ENCODE measurements at places on chromosomes 1 and 21.

GRCh38 chr1:226601456-226601855 is 52.9 kb downstream of the STUM start:
- no peak for DNase-seq

- DNase-seq, result peak; percentile 85
Measured at GRCh38 chr1:16905110-16905867, 9.5 kb downstream of the RNU1-2 start.

- peak; percentile 91 for DNase-seq
Measured at GRCh38 chr1:226125097-226125630, 61.4 kb downstream of the ACBD3 start.

- no peak for DNase-seq
Measured at GRCh38 chr21:45532826-45533360, 9.3 kb downstream of the SLC19A1 start.

GRCh38 chr21:45263534-45263933 is 24.2 kb downstream of the POFUT2 start:
- DNase-seq, result no peak

GRCh38 chr1:226009650-226010044 is 10.5 kb upstream of the SDE2 start:
- DNase-seq, result no peak

DNA sequence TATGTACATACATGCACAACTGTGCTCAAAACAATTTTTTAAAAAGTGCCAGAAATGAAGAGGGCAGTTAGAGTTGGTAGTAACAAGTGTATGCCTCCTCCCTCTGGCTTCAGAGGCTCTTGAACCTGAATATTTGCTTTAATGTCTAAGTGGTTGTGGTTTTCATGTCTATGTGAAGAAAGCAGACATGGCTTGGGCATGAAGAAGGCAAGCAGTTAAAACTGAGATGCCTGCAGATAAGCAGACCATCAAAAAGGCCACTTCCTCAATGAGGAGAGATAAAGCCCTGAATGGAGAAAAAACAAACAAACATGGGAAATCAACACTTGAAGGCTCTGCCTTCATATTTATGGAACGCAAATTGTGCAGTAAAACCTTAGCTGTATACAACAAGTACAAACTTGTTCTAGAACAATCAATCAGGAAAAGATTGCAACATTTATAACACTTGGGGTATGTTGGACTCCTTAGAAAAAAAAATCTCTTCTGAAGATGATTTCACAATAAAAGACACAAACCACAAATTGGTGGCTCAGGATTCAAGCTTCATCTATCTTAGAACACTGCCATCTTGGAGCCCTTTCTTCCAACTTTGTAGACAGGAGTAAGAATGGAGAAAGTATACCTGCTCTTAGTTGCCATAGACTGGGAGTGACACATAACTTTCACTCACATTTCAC is 52.7 kb upstream of the PLA2G4A start:
- DNase-seq, result no peak

DNA sequence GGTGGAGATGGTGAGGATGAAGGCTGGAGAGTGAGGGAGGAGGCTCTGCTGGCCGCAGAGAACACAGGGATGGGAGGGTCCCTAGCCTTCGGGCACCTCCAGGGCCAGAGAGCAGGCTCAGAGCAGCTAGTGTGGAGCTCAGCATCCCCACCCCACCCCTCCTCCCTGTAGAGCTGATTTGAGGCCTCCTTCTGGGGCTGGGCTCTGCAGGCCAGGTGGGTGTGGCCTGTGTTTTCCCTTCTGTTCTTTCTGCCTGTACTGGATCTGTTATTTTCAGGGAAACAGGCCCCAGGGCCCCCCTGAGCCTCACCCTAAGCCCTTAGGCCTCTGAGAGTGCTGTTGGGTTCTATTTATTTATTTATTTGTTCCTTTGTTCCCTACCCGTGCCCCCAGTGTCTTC is 44.8 kb downstream of the TMCC2 start:
- no peak for DNase-seq

DNA sequence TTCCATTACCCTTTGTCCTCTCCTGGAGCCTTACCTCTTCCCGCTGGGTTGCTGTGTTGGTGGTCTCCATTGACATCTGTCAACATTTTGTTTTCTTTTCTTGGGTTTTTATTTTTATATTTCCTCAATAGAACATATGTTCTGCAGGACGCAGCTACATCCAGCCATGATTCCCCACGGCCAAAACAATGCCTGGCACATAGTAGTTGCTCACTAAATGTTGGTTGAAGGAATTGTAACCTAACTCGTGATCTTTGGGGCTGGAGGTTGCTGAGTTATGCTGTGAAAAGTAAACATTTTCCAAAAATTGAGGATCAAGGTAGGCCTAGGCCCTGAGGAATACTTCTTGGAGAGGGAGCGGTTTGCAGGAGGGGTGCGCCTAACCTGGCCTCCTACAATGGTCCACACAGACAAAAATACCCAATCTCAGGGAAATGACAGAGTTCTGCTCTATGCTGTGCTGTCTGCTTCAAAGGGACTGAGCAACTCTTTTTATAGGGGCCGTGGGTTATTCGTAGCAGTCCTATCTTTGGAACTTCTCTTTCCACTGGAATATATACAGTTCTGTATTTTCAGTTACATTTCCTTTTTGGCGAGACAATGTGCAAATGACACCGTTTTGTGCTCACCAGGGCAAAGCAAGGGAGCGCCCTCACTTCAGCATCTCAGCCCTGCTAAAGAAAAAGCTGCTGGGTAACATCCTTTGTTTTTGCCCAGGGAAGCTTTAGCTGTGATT is 1.4 kb downstream of the PDPN start:
- DNase-seq, result no peak

DNA sequence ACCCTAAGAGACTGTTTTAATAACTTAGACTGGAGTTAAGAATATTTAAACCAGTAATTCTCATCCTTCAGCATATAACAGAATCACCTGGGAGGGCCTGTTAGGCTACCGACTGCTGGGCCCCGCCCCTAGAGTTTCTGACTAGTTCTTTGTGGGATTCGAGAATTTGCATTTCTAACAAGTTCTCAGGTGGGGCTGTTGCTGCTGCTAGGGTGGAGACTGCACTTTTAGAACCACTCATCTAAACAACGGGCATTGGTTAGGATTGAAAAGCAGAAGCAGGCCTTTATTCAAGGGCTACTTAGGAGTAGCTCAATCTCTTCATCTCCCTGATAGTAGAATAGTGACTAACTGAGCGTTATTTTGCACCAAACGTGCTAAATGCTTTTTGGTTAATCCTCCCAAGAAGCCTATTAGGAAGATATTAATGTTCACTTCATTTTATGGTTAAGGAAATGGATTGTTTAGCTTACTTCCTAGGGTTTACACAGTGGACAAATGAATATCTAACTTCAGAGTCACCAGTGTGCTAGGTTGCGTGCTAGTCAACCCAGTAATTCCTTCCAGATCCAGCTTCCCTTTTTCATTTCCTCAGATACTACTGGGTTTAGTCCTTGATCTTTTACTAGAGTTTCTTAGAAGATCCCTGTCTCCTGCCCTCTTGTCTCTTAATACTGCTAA is 31.1 kb upstream of the UAP1 start:
- no peak for DNase-seq

DNA sequence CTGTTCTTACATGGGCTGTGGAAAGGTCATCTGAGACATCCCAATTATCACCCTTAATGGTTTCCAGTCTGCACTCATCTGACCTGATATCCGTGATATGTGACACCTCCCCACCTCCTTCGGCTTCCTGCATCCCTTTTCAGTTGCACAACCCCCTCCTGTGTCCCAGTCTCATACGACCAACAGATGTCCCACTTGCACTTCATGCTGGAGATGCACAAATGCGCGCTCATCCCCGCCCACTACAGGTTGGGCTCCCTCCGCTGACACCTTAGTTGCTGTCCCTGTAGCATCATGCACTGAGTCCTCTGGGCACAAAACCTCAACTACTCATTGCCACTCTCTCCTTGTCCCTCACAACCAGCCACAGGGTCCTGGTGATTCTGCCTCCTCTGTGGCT is 94.4 kb downstream of the MIS18A start:
- DNase-seq, result no peak

- no peak for DNase-seq
Measured at GRCh38 chr1:66452162-66452561, 81.8 kb upstream of the SGIP1 start.

DNA sequence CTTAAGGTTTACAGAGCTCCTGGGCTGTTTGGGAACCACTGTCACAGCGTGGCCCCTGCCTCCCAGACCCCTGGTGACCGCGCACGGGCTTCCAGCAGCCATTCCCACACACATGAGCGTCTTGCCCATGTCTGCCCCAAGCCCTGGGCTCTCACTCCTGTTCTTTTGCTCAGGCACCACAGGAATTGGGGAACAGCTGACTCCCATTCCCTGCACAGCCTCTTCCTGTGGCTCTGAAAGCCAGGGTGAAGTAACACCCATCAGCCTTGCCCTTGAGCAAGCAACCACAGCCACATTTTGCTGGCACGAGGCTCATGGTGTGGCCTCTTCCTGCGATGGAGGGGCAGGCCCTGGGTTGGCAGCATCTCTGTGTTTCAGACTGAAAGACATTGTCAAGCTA is 14.3 kb upstream of the GPR157 start:
- DNase-seq, result no peak

DNA sequence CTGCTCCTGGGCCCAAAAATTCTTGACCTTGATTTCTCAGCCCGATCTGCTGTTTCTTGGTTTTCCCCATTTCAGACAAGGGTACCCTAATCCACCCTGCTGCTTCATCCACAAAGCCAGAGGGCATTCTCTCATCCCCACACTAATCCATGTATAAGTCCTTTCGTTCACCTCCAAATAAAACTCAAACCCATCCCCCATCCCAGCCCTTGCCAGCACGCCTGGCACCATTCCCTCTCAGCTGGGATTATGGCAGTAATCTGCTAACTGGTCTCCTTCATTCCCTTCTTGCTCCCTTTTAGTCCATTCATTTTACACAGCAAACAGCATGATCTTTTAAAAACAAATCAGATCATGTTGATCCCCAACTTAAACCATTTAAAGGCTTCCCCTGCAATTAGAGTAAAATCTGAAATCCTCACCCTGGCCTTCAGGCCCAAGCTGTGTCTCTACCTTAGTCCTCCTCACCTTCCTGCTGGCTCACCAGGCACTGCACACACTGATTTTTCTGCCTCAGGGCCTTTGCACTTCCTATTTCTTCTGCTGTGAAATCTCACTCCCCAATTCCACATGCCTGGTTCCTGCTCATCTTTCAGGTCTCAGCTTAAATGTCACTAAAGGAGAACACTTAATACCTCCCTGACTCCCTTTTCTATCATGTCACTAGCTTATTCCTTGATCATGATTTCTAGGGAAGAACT is 12.2 kb upstream of the TRNP1 start:
- no peak for DNase-seq

GRCh38 chr1:24185076-24185475 is 2.0 kb downstream of the IFNLR1 start:
- DNase-seq, result no peak

DNA sequence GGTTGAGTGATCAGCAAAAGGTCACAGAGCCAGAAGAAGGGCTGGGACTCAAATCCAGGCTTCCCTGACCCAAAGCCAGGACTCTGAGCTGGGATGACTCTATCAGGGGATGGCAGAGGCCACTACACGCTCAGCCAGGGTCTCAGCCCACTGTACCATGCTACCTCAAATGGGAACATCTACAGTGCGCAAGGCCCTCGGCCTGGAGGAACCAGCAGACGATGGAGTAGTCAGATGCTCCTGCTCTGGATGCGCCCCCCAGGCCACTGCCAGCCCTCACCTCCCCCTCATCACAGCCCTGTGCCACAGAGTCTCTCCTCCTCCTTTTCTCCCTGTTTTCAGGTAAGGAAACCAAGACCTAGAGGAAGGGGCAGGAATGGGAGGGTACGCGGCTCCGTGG is 39.0 kb downstream of the GLIS1 start:
- no peak for DNase-seq

- no peak for DNase-seq
Measured at GRCh38 chr1:53402891-53403655, 56.1 kb upstream of the DMRTB1 start.

Measured in activated CD4-positive, alpha-beta T cell treated with anti-CD3 and anti-CD28 coated beads, Interleukin-10, Interleukin-2, amounts not matched to agents 100 ng/mL and 50 ng/mL, durations not matched to agents 16 hours and 8 hours (primary cell).